ENCODE measurements at places on chromosomes 1 and 21. TPM values are rescaled to one million over a fixed set of nuclear protein-coding genes. Genes with fewer than 3 reads are reported as not detected.

S100A16 gene
- not detected for total RNA-seq

CLEC20A gene
- total RNA-seq, result not detected

OR2G3 gene
- not detected for total RNA-seq

PPFIA4 gene
- 1.2 TPM for total RNA-seq

SPATA45 gene
- total RNA-seq, result not detected

ZNF683 gene
- total RNA-seq, result 2.7 TPM

DNA sequence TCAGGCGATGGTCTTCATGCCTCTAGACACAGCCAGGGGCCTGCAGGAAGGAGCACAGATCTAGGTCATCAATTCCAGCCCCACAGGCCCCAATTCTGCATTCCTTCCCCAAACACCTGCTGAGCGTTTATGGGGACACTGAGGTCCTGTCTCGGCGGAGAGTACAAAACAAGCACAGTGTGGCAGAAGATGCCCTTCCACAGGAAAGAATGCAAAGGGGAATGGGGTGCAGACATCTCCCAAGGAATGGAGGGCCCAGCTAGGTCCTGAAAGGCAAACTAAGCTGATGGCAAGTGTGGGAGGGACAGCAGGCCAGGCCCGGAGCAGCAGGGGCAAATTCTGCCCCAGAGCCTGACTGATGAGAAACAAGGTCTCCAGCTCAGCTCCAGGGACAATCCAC is 3.5 kb upstream of the S100A8 start:
- DNase-seq, result no peak

- no peak for DNase-seq
Observed at GRCh38 chr1:23035823-23036452, 16.7 kb downstream of the KDM1A start.

DNA sequence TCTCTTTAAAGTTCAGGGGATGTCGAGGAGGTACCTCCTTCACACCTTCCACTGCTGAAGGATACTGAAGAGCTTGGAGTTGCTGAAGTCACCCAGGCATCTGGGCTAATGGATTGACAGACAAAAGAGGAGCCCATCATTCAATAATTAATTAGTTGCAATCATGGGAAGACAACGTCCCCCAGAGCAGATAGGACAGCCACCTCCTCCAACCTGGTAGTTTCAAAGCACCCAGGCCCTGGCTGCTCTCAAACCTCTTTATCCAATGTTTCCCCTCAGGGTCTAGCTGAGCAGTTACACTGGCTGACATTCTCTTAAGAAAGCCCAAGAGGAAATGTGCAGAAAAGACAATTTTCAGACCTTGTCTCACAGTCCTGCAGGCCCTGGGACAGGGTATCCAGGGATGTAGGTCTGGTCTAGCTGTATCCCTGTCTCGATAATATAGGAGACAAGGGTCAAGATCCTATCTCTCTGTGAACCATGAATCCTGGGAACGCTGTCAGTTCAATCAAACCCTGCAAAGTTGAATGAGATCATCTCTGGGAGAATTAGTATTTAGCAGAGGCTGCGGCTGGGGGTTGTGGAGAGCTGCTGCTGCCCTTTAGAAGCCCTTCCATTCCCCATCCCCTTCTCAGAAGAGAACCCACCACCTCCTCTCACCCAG is 1.1 kb downstream of the TSPAN2 start:
- DNase-seq, result no peak

GRCh38 chr21:42228709-42229220 is 9.8 kb downstream of the ABCG1 start:
- DNase-seq, result no peak

DNA sequence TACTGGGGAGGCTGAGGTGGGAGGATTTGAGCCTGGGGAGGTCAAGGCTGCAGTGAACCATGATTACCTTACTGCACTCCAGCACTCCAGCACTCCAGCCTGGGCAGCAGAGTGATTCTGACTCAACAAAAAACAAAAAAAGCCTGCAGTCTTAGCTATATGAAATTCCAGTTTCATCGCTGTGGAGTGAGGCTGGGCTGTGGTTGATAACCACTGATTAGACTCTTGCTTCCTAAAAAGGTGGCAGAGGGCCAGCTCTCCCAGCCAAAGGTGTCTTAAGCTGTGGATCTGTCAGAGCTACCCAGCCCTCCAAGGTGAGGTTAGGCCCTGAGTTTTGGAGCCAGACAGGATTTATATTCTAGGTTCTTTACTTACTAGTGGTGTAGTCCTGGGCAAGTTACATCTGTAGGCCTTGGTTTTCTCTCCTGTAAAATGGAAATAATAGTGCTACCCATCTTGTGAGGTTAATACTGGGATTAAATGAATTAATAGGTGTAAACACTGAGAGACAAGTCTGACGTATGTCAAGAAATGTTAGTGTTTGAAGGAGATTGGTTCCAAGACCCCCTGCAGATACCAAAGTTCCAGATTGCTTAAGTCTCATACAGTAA is 35.9 kb downstream of the TMCC2 start:
- no peak for DNase-seq

DNA sequence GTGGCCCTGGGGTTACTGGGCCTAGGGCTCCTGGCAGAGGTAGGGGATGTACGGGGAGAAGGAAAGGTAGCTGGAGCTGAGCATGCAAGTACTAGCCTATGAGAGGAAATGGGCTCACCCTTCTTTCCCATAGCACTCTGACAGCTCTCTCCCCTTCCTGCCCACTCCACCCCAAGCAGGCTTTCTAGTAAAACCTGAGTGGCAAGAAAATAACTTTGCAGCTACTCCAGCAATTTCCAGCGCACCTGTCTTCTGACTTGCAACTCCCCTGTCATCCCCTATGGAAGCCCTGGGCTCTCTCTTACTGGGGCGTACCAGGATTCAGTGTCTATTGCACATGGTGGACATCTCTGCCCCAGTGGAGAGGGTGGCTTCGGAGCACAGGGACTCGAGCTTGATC is 6.7 kb upstream of the IVL start:
- DNase-seq, result no peak

DNA sequence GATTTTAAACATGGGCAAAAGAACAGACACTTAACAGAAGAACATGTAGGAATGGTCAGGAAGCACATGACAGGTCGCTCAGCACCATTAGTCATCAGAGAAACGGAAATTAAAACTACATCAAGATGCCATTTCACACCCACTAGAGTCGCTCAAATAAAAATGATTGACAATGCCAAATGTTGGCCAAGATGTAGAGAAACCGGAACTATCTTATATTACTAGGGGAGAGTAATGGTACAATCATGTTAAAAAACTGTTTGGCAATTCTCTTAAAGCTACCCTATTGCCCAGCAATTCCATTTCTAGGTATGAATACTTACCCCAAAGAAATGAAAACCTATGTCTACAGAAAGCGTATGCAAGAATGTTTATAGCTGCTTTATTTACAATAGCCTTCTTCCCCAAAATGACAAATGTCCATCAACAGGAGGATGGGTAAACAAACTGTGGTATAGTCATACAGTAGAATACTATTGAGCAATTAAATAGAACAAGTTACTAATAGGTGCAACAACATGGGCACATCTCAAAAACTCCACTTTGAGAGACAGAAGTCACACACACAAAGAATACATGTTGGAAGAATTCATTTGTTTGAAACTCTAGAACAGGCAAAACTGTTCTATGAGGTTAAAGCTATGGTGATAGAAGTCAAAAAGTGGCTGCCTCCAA is 92.8 kb downstream of the ETS2 start:
- DNase-seq, result no peak

- DNase-seq, result peak; percentile 25
Observed at GRCh38 chr1:205283270-205284147, 38.0 kb downstream of the NUAK2 start.

DNA sequence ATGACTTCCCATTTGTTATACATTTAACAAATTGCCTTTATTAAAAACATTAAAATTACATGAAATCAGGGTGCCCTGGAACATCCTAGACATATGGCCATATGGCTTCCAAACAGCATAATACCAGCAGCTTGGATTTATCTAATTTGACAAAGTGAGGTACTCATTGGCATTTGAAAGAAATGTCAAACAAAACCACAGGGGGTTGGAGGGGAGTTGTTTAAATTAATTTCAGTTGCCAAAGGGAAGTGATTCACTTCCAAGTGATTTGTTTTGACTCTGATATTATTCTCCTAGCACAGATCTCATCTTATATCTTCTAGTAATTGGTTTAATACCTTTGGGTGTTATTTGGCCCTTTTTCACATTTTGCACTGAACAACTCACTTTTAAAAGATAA is 24.5 kb upstream of the POU2F1 start:
- no peak for DNase-seq

DNA sequence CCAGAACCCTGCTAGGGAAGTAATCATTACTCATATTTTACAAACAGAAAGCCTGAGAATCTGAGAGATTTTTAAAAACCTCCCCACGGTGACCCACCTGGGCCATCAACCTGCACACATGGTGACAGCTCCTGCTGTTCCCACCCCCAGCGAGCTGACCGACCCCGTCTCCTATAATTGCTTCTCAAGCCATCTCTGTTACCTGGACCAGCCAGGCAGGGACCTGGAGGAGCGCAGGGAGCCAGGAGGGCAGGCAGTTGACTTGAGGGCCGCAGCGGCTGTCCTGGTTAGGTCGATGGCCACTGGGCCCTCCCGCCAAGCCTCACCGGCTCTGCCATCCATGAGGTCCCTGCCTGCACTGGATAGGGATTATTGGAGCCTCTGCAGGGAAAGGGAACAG is 7.7 kb downstream of the TFF2 start:
- DNase-seq, result no peak

- no peak for DNase-seq
Observed at GRCh38 chr21:30234643-30235042, 18.7 kb upstream of the CLDN8 start.

Measured in CD8-positive, alpha-beta memory T cell (primary cell).